ENCODE measurements at places on chromosomes 6 and 20.

GRCh38 chr20:4763723-4764510 lies 42.2 kb downstream of the PRND start:
- no peak for DNase-seq

DNA sequence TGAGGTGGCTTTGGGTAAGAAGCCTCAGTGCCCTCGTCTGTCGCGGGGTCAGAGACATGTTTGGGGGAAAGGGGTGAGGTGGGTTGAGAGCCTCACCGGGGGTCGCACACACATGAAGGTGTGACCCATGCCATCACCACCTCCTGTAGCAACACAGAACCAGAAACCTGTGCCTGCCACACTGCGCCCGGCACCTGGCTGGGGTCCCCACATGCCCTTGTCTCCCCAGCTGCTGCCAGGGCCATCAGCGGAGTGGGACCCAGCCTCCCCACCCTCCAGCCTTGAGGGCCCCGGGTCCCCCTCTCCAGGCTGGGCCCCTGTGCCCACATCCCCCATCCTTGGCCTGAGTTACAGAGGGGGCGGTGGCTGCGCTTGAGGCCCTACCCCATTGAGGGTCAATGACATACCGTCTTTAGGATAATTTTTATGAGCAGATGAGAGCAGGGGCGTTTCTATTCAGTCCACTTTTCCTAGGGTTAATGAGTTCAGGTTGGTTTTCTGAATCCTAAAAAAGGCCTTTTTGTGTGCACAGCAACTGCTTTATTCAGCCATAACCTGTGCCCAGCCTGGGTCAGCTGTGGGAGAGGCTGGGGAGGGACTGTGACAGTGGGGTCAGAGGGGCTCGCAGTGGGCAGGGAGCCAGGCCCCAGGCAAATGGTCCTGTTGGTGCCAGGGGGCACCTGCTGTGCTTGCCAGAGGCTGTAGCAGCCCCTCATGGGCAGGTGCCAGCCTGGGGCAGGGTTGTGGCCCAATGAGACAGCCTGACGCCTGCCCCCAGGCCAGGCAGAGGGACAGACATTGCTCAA lies 19.4 kb downstream of the APCDD1L start:
- DNase-seq: no peak

DNA sequence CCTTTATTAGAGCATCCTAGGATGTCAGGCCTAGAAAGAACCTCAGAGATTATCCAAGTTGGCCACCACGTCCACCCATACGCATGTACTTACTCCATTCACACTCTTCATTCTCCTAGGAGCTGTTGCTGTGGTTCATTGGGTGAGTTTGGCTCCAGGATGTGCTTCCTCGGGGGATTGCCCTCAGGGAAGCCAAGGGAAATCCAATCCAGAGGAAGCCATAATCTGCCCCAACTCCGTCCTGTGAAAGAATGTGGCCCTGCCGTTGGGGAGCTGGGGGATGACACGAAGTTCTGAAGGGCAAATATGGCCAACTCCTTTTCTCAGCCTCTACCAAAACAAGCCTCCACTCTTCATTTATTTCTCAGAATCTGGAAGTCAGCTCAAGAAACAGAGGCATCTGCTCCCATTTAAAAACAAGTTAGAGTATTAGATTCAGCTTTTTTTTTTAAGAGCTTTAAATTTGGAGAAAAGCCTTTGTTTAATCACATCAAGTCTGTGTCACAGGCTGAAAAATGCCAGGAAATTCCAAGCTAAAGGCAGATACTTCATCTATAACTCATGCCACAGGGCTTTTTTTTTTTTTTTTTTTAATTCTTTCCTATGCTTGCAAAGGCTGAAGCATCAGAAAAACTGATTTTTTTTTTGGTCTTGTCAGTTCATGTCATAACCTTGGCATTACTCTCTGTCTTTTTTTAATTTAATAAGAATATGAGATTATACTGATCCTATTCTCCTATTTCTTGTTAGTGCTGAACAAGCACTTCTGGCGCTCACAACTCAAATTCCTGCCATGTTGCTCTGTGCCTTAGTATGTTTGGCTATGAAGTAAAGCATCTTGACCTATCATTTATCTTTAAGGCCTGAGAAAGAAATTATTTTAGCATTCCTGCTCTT lies 480.9 kb upstream of the MARCKS start:
- no peak for DNase-seq

DNA sequence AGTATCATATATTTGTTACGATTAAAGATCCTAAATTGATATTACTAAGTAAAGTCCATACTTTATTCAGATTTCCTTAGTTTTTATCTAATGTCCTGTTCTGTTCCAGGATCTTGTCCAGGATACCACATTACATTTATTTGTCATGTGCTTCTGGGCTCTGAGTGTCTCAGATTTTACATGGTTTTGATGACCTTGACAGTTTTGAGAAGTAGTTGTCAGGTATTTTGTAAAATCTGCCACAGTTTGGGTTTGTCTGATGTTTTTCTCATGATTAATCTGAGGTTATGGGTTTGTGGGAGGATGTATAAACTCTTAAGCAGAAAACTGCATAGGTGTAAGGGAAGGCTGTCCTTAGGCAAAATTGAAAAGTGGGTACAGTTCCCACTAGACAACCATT lies 109.9 kb upstream of the BMP5 start:
- DNase-seq: no peak

DNA sequence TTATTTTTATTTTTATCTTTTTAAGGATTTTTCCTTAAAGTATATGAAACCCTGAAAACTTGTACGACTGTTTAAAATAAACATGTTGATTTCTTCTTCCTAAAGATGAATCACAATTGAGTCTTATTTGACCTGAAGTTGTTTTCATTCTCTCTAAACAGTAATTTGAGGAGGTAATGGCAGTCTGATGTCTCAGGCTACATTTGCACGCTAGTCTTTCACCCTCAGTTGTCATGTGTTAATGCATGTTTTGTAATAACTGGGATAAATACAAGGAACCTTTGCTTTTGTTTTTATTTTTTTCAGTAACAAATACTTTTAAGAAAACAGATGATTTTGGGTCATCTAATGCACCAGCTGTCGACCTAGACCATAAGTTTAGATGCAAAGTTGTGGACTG lies 55.2 kb downstream of the SCAND1 start:
- DNase-seq: no peak

DNA sequence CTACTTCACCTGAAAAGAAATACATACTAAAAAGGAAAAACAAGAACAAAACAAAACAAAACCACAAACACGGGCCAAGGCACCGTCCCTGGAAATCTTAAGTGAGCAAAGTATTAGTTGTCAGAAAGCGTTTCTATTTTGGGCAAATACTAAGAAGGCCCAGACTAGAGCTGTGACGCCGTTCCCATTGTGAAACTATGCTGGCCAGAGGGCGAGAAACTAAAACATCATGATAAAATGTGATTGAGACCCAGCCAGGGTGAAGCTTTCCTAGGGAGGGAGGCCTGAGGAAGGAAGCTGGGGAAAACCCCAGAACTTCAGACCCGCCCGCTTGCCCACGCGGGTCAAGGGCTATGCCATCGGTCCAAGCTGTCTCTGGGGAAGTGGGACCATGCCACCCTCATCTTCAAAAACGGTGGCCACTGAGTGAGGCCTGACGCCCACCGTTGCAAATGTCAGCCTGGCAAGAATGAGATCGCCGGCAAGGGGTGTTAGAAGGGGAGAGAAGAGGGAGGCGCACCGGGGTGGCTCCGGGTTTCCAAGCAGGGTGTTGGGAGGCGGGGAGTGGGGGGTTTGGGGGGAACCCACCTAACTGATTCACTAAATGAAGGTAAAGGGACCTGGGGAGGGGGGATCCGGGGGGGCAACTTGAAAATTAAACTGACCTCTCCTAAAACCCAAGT lies 1950.9 kb upstream of the DEFB115 start:
- DNase-seq: no peak

DNA sequence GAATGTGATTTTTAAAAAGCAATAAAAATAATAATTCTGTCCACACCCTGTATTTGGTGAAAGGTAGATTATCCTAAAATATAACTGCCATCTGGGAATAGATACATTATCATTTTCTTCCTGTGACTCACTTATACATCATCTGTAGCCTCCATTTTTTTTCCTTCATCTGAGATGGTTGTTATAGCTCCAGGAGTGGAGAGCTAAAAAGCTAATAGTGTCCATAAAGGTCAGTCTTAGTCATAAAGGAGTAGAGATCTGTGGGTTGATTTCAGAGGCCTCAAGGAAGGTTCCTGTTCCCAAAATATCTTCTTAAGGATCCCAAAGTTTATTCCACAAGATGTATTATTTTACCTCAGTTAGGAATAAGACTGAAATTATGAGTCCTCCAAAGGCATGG lies 41.1 kb downstream of the FBXO5 start:
- DNase-seq: no peak

DNA sequence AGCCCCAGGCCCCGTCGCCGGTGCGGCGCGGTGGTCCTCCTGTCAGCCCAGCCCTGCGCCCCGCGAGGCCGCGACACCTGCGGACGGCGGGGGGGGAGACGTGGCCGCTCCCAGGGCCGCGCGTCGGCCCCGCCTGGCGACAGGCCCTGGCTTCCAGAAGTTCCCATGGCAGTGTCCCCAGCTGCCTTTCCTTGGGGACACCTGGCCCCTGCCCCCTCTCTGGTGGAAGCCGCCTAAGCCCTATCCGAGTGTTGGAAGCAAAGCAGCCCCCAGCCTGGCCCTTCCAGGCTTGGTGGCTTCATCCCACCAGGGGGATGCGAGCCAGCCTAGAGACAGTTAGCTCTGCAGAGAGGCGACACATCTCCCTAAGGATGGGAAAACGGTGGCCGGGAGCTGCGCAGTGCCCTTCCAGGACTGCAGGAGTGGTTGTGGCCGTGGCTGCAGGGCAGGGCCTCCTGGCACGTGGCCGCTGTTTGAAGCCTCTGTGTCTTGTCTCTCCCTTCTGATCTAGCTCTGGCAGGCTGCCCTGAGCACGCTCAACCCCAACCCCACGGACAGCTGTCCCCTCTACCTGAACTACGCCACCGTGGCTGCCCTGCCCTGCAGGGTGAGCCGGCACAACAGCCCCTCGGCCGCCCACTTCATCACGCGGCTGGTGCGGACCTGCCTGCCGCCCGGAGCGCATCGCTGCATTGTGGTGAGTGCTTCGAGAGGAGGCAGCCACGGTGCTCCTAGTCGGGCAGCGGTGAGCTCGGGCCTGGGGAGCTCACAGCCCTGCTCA lies 816 bp downstream of the NPEPL1 start:
- no peak for DNase-seq

GRCh38 chr20:40319056-40319455 lies 370.0 kb downstream of the MAFB start:
- no peak for DNase-seq

DNA sequence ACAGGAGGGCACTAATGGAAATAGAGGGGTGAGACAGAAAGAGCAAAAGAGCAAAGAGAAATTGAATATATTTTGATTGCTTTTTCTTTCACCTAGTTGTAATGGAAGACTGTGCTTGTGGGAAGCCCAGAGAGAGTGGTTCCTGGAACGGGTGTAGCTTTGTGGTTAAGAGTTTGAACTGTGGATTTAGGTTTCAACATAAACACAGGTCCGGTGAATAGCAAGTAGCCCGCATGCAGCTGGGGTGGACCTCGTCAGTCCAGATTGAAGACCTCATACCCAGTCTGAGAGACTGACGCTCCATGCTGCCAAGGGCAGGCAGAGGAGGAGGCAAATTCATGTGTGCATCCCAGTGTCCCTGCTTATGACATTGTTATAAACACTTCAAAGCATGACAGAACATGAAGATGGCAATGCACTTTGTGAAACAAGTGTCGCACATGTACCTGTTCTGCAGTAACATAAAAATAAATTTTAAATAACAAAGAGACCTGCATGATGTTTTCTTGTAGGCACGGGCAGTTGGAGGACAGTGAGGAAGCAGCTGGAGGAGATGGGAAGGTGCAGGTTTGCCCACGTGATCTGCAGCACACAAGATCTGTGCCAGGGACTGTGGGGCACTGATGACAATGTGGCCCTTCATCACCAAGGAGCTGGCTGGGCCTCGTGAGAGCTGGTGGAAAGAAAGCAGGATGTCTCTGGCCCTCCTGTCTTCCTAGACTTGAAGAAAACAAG lies 220.5 kb upstream of the SSTR4 start:
- DNase-seq: no peak

- no peak for DNase-seq
These were observed 91.4 kb downstream of the TAF4 start for GRCh38 chr20:61974357-61974665.

GRCh38 chr6:32427218-32427617 lies 12.5 kb upstream of the HLA-DRA start:
- no peak for DNase-seq

DNA sequence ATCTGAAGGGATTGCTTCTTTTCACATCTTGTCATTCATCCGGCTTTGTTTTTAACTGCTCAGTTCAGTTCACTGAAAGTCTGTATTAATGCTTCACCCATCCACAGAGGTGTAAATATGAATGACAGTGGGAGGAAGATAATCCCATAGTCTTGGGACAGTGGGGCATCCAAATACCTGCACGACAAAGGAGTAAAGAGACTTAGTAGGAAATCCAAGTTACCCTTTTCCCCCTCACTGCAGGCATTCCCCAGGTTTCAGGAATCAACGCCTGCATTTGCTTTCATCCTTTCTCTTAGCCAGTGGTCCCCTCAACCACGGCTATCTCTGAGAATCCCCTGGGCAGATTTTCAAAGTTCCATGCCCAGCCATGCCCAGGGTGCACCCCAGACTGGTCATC lies 110.2 kb downstream of the MYLK4 start:
- DNase-seq: no peak

- no peak for DNase-seq
These were observed 53.8 kb downstream of the SASH1 start for GRCh38 chr6:148396411-148396810.

DNA sequence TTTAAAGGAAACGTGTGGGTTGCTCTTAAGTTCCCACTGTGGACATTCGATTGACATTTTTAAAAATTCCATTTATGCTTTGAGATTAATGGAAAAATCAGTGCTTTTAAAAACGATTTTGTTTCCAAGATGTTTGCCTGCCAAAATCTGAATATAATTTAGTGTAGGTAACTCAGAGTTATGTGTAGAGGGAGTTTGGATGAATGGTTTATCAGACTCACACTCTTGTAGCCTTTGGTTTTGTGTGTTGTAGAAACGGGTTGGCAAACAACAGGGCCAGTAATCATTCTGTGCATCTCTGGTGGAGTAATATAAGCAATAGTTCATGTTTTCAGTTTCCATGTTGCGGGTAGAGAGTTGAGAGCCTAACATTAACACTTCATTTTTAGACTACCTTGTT lies 140.6 kb downstream of the RPS12 start:
- DNase-seq: no peak

GRCh38 chr20:50144362-50144761 lies 9.2 kb downstream of the PEDS1 start:
- DNase-seq: no peak

- no peak for DNase-seq
These were observed 9.3 kb downstream of the OR2H1 start for GRCh38 chr6:29466241-29466640.
